Activated CD4-positive, alpha-beta T cell treated with anti-CD3 and anti-CD28 coated beads for 36 hours (primary cell): ENCODE measurements at places on chromosomes 6 and 20. TPM values are rescaled to one million over a fixed set of nuclear protein-coding genes. Genes with fewer than 3 reads are reported as not detected.
A peak's percentile ranks its signal among the peaks of the same experiment; 100 is the strongest.

SLC17A9 gene
- 16.2 TPM for total RNA-seq

DNA sequence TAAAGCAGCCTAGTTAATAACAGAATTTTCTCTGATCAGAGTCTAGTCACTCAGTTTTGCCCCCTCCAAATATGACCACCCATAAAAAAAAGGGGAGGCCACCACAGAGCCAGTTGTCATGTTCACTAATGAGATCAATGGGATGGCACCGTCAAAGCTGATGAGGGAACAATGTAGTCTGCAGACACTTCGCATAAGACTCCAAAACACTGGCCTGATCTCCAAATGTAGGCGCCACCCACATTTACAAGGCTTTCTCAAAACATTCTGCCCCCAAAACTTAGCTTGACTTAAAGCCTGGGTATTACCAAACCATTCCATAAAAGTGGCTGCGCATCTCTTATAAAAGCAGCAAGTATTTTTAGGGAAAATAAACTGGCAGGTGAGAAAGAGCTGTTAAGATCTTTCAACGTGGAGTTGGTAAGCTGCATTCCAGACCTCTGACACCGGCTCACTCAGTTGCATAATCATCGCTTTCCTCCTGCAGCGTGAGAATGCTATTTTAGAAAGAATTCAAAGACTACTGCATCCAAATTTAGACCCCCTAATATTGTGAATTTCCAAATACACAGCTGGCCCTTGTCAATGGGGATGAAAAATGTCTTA lies 59.3 kb downstream of the TBC1D7 start:
- peaks cover 14% of the 10 kb centered on the region for H3K4me1 ChIP-seq
- peaks cover 4% of the 10 kb centered on the region for H3K27me3 ChIP-seq
- DNase-seq = no peak
- no peak overlapping the region for H3K4me3 ChIP-seq

GRCh38 chr6:89637960-89638319 lies 607 bp downstream of the LYRM2 start:
- H3K36me3 ChIP-seq = peaks cover 51% of the 10 kb centered on the region
- H3K4me1 ChIP-seq = peaks cover 22% of the 10 kb centered on the region
- no peak for DNase-seq
- H3K4me3 ChIP-seq = peak overlapping the region; percentile 86
- H3K27ac ChIP-seq = peak overlapping the region; percentile 98
- H3K27me3 ChIP-seq = no peaks in the 10 kb centered on the region

GRCh38 chr6:47275640-47276039 lies 34.1 kb downstream of the TNFRSF21 start:
- H3K4me1 ChIP-seq = no peaks in the 10 kb centered on the region
- no peak overlapping the region for H3K27ac ChIP-seq
- H3K27me3 ChIP-seq = peaks cover 3% of the 10 kb centered on the region
- no peaks in the 10 kb centered on the region for H3K36me3 ChIP-seq

GRCh38 chr20:41175201-41175651 lies 37.9 kb downstream of the PLCG1 start:
- no peak overlapping the region for H3K27ac ChIP-seq
- no peak overlapping the region for H3K4me3 ChIP-seq
- no peaks in the 10 kb centered on the region for H3K27me3 ChIP-seq

GRCh38 chr6:107539409-107539808 lies 49.5 kb downstream of the SOBP start:
- no peak overlapping the region for H3K4me3 ChIP-seq
- no peak overlapping the region for H3K27ac ChIP-seq
- no peak for DNase-seq
- peaks cover 14% of the 10 kb centered on the region for H3K27me3 ChIP-seq
- no peaks in the 10 kb centered on the region for H3K36me3 ChIP-seq
- no peaks in the 10 kb centered on the region for H3K4me1 ChIP-seq
